Muscle of leg (tissue), 16 donors: ENCODE measurements at places on chromosomes 7 and 10. TPM values are rescaled to one million over a fixed set of nuclear protein-coding genes. Genes with fewer than 3 reads are reported as not detected.

C10orf71 gene
- 10.8 TPM for total RNA-seq

ZNF804B gene
- under 0.01 TPM for total RNA-seq

FAM237B gene
- not detected for total RNA-seq

TSPAN13 gene
- 31.6 TPM for total RNA-seq

TMEM273 gene
- 9.5 TPM for total RNA-seq

KLLN gene
- total RNA-seq = 0.22 TPM

CALML3 gene
- not detected for total RNA-seq

RELN gene
- 9.3 TPM for total RNA-seq

FAM53B gene
- 31.2 TPM for total RNA-seq

C10orf53 gene
- not detected for total RNA-seq

CFAP46 gene
- total RNA-seq = 0.22 TPM

AZGP1 gene
- 0.75 TPM for total RNA-seq

GRB10 gene
- total RNA-seq = 13.0 TPM

BTRC gene
- total RNA-seq = 14.3 TPM

GPRIN2 gene
- total RNA-seq = 0.13 TPM

NME8 gene
- 0.22 TPM for total RNA-seq

GNG11 gene
- 34.5 TPM for total RNA-seq

CPA5 gene
- 6.3 TPM for total RNA-seq

CCDC136 gene
- 10.7 TPM for total RNA-seq

SPOCK2 gene
- total RNA-seq = 3.7 TPM

SVOPL gene
- not detected for total RNA-seq

CRHR2 gene
- total RNA-seq = 0.40 TPM

CDH23 gene
- total RNA-seq = 4.2 TPM

MALRD1 gene
- 2.7 TPM for total RNA-seq

FOXP2 gene
- 10.0 TPM for total RNA-seq

LBX1 gene
- total RNA-seq = 3.3 TPM

SFRP5 gene
- 0.75 TPM for total RNA-seq

ADAM12 gene
- total RNA-seq = 16.0 TPM

NSUN5 gene
- total RNA-seq = 18.6 TPM

TRAPPC14 gene
- 5.8 TPM for total RNA-seq

ARMH3 gene
- total RNA-seq = 7.1 TPM

TSPAN33 gene
- total RNA-seq = 23.9 TPM

CHCHD3 gene
- total RNA-seq = 75.0 TPM

GIMAP5 gene
- total RNA-seq = 11.6 TPM

PGAM2 gene
- total RNA-seq = 412 TPM

INMT gene
- total RNA-seq = 15.7 TPM

TDRD1 gene
- total RNA-seq = 0.13 TPM

AP5Z1 gene
- total RNA-seq = 12.8 TPM

WDR86 gene
- total RNA-seq = 3.4 TPM

SLC16A9 gene
- 7.0 TPM for total RNA-seq

HERC4 gene
- total RNA-seq = 36.4 TPM

RAPGEF5 gene
- total RNA-seq = 21.8 TPM

CHAT gene
- not detected for total RNA-seq

SYT15 gene
- 1.1 TPM for total RNA-seq

DCLRE1A gene
- total RNA-seq = 6.6 TPM

AUTS2 gene
- 28.6 TPM for total RNA-seq

PIK3CG gene
- 3.3 TPM for total RNA-seq

PDE6C gene
- not detected for total RNA-seq

UPP1 gene
- 0.71 TPM for total RNA-seq

NEBL gene
- total RNA-seq = 3.2 TPM

BEND7 gene
- 5.6 TPM for total RNA-seq

CDK14 gene
- 36.7 TPM for total RNA-seq

SRI gene
- total RNA-seq = 95.0 TPM

ZSCAN21 gene
- 15.8 TPM for total RNA-seq

PLPP4 gene
- 0.62 TPM for total RNA-seq

COL28A1 gene
- total RNA-seq = 0.75 TPM
